ENCODE measurements at places on chromosomes 6 and 20.

- no peak for DNase-seq
These were observed 3.7 kb downstream of the KCNK17 start for GRCh38 chr6:39310542-39310941.

DNA sequence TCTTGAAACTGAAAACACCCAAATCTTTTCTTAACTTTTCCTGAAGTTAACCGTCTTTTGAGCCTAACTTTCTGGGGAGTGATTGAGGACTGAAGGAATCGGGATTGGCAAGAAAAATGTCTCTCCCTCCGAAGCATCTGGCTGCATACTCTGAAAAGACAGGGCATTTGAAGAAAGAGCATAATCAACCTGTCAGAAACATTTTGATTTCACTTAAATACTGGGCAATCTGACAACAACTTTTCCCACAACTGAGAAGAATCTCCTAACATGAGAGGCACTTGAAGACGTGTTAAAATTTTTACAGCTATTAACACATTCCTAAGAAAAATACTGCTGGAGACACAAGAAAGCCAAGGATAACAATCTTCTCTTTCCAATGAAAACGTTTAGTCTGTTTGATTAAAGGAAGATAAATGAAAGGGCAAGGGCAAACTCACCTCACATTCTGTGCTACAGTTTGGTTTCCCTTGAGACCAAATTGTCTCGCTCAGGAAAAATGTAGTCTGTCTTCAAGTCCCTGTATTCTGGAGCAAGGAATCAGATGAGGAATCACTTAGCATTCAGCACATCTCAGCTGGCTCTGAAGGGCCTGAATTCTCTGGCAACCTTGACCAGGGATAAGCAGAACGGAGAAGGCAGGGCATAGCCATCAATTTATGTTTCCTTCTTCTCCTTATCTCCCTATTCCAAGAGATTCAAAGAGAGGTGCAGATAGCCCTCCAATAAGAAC is 76.1 kb downstream of the TBX18 start:
- DNase-seq, result peak; percentile 71

GRCh38 chr6:147954938-147955337 is 387.7 kb upstream of the SASH1 start:
- no peak for DNase-seq

- no peak for DNase-seq
These were observed 44.0 kb upstream of the CTNNBL1 start for GRCh38 chr20:37649676-37650370.

DNA sequence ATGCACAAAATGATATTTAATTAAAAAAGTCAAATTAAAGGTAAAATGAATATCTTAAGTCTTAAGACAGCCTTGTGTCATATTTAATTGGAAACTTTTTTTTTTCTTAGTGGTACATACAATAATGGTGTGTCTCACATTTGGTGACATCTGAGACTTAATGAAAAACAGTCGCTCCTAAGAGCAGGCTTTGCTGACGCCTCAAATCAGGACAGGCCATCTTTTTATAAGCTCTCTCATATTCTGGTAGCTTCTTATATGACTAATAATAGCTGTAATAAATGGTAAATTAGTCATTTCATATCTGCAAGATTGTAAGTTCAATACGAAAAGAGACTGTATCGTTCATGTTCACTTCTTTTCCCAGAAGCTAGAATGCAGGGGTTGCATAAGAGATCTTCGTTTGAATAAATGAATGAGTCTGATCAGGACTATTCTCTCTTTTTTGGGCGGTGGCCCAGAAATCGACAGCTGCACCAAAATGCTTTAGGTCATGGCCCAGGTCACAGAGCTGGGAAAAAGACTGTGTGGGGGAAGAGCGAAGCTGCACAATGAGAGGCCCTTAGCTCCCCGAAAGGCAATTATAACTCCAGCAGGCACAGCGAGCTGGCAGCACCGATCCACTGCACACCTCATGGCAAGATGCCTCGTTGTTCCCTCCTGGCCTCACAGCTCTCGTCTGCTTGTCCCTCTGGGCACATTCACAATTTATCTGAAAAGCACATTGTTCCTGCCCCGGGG is 69.4 kb downstream of the NRN1 start:
- no peak for DNase-seq

DNA sequence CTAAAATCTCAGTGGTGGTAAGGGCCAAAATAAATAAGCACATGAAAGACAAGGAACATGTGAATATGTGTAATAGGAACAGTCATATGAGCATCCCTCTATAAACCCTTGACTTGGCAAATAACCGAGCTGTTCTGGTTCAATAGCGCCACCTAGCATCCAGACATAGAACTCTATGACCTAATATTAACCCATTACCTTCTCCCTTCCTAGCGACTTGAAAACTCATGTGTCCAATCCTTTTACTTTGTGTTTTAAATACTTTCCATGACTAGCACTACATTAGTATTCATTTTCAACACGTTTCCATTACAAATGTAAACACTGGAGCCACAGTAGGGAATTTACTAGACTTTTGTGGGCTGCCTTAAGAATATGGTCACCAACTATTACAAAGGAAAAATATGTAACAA is 279.7 kb downstream of the UST start:
- peak; percentile 91 for DNase-seq

DNA sequence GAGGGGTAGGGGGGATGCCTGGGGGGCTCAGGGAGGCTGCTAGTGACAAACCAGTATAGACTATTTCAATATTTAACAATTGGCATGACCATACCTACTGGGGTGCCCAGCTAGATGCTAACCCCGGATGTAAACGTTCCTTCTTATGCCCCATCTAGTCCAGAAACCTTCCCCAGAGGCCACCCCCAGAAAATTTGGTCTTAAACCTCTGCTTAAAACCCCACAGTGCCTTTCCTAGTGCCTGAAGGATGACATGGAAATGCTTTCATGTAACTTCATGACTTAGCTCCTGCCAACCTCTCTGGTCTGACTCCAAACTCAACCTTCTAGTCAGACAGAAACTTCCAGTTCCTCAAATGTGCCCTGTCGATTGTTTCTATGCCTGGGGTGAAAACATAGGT is 52.0 kb downstream of the JPH2 start:
- no peak for DNase-seq

DNA sequence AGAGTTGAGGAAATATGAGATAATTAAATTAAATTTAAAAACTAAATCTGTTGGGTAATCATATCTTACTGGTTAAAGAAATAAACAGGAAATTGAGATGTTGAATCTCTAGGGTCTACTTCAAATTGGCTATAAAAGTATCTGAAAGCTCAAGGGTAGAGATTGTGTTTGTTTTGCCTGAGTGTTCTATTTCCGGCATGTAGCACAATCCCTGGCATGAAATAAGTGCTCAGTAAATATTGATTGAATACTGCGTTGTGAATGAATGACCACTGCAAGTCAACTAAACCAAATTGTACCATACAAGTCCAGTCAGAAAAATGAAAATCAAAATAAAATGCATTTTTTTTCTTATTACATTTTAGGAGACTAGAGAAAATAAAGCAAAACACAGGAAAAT is 709.8 kb downstream of the EPM2A start:
- no peak for DNase-seq

GRCh38 chr6:34152806-34153520 is 7.1 kb upstream of the GRM4 start:
- no peak for DNase-seq

- no peak for DNase-seq
These were observed 398.9 kb downstream of the KIF16B start for GRCh38 chr20:16174311-16174710.

DNA sequence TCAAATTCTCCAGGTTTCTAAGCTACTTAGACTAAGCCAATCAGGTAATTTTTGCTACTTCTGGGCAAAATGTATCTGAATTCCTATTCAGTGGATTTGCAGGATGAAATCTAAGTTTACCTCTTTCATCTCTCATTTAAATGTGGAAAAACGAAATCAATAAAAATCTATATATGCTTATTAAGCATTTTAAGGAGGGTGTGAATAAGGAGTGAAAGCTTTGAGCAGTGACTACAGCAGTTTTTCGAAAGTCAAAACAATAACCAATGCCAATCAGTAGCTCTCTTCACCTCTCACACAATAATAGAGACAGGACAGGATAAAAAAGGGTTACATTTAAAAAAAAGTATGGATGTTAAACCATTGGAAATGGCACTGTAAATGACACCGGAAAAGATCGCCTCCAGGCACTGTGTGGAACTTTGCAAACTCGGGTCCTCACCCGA is 476 bp upstream of the BCKDHB start:
- no peak for DNase-seq

DNA sequence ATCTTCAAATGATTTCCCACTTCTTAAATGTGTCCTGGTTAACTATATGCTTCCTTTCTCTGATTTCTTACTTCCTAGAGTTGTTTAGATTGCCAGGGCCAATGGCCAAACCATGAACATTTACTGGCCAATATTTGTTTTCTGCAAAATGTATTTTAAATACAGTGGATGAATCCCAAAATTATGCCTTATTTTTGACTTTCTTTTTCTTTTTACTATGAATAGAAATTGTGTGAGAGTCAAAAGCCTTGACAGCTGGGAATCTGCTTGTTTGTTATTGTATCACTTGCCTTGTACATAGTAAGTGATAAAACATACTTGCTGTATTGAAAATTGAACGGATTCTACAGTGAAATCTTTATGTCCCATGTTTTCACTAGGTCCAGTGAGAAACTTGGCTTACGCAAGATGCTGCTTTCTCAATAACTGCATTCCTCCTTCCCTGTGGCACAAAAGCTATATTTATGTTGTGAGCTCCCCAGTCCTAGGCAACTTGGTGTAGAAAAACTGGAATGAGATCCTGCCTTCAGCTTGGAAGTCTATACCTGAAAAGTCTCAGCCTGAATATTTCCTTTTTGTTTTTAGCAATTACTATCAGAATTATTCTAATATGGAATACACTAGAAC is 295.2 kb downstream of the EPHA7 start:
- DNase-seq, result no peak

GRCh38 chr6:119633461-119633860 is 283.9 kb upstream of the MAN1A1 start:
- DNase-seq, result no peak

GRCh38 chr6:37530297-37530696 is 30.6 kb upstream of the CCDC167 start:
- no peak for DNase-seq

All from astrocyte (in vitro differentiated cells and primary cell).